ENCODE measurements at places on chromosomes 12 and 14.

DNA sequence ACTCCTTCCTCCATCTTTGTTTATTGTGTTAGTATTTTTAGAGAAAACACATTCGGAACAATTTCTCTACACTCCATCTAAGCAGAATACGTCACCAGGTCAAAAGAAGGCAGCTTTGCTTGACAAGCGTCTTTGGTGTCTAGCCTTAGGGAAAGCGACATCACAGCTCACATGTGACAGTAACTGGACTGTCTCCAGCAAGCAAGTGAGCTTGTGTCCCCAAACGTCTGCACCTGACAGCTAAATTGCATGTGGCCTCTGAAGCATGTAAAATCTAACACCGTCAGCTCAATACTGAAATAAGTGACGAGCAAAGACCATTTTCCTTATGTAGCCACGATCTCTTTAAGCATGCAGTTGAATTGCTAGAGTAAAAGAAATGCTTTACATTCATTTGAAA is 509.8 kb downstream of the GLT1D1 start:
- no peak for DNase-seq

DNA sequence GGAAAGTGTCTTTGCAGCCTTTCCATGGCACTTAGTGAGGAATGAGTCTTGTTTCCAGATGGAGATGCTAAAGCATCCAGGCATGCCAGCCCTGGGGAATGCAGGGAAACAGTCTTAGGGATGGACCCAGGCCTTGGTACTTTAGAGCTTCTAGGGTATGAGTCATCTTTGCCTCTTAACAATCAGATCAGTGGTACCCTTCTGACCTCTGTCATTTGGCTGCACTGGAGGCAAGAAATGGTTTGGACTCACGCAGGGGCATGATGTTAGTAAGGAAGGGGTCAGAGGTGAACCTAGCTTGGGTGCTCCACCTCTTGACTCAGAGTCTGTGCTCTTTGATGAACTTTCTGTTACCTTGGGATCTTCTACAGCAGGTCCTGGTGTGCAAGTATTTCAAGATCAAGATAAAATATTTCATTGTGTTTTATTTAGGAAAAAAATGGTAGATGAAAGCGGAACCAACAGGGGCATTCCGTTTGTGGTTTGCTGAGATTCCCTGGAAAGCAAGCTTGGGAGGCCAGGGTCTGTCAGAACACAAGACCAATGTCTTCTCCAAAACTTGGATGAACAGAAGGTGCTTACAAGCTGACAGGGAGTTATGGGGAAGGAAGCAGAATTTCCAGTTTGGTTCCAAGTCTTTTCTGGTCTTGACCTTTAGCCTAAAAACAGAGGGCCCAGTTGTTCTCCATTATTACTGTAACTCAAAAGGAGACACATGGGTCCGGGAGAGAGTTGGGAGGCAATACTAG is 216.2 kb downstream of the ZFP36L1 start:
- DNase-seq = no peak

- DNase-seq = no peak
Measured at GRCh38 chr12:108315486-108316105, 23.5 kb downstream of the CMKLR1 start.

GRCh38 chr12:7096979-7097378 is 4.7 kb upstream of the C1R start:
- no peak for DNase-seq

GRCh38 chr12:63445224-63445880 is 222.9 kb downstream of the DPY19L2 start:
- no peak for DNase-seq

DNA sequence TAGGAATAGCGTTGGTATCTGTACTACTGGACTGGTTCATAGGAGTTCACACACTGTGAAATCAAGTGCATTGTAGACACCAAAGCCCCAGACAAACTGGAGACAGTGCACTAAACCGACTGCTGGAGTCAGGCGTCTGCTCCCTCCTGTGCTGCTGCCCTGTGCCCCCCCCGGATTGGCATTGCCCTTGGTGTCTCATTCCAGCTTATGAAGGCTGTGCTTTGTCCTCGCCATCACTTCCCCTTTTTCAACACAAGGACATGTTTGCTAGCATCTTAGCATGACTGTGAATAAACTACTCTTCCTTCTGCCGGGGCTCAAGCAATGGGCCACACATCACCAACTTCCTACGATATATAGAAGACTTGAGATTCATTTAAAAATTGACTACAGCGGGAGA is 84.0 kb downstream of the TMCC3 start:
- peak; percentile 35 for DNase-seq

DNA sequence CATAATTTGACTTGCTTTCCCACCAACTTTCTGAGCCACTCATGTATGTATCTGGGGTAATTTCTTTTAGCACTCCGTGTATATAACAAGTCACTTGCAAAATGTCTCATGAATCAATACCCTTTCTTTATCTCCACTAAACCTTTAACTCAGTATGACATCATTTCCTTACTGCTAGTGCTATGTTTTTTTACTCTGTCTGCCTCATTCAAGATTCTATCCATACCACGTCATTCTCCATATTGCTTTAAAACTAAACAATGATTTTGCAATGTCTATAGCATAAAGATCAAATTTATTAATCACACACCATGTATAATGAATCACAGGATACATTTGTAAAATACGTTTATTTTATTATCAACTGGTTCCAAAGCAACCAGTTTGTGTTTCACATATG is 178.2 kb downstream of the PIK3C2G start:
- no peak for DNase-seq

DNA sequence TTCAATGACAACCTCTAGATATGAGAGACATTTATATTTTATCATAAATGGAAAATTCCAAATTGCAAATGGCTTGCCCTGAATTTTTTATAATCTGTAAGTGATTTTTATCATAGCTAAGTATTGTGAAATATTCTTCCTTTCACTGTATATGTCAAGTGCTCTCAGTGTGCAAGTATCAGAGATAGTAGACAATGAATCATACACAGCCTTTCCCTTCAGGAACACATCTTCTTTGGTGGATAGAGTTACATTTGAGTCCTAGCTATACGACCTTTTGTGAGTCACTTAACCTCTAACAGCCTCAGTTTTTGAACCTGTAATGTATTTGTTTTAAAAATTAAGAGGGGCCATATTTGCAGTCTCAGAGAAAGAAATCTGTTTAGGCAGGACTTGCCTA is 350.7 kb upstream of the SEL1L start:
- DNase-seq = no peak

- DNase-seq = peak; percentile 55
Measured at GRCh38 chr12:12266873-12267741, at the start of gene LRP6. TSS of gene LRP6 (minus strand) at chr12:12267044. CDS start at chr12:12266735, 309 bp downstream.

DNA sequence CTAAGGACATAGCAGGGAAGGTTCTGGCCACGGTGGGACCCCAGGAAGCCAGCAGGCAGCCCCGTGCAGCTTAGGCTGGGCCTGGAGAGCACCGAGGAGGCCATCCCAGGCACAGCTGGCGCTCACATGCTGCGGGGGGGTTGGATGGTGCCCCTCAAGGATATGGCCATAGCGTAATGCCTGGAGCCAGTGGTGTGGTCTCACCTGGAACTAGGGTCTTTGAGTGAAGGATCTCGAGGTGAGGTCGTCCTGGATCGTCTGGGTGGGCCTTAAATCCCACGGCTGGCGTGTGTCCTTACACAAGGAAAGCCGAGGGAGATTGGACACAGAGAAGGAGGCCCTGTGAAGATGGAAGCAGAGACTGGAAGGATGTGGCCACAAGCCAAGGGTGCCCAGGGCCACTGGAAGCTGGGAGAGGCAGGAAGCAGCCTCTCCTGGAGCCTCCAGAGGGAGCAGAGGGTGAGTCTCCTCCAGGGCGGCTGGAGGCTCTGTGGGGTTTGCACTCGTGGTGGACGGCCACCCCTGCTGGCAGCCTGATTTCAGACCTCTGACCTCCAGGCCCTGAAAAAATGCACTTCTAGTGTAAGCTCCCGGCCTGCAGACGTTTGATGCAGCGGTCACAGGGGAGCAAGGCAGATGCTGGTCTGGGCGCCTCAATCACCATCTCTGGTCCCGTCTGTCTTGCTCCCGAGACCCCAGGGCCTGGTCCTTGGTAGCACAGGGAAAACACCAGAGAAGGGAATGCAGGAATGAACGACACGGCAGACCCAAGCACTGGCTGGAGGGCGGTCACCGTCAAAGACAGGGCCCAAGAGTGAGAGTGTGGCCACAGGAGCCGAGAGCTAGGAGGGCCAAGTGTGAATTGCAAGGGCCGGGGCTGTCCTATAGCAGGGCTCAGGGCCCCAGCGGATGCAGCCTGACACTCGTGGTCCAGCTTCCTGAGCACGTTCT is 218.6 kb downstream of the KIF26A start:
- no peak for DNase-seq

GRCh38 chr12:95151821-95152220 is 65.4 kb downstream of the FGD6 start:
- DNase-seq = no peak

DNA sequence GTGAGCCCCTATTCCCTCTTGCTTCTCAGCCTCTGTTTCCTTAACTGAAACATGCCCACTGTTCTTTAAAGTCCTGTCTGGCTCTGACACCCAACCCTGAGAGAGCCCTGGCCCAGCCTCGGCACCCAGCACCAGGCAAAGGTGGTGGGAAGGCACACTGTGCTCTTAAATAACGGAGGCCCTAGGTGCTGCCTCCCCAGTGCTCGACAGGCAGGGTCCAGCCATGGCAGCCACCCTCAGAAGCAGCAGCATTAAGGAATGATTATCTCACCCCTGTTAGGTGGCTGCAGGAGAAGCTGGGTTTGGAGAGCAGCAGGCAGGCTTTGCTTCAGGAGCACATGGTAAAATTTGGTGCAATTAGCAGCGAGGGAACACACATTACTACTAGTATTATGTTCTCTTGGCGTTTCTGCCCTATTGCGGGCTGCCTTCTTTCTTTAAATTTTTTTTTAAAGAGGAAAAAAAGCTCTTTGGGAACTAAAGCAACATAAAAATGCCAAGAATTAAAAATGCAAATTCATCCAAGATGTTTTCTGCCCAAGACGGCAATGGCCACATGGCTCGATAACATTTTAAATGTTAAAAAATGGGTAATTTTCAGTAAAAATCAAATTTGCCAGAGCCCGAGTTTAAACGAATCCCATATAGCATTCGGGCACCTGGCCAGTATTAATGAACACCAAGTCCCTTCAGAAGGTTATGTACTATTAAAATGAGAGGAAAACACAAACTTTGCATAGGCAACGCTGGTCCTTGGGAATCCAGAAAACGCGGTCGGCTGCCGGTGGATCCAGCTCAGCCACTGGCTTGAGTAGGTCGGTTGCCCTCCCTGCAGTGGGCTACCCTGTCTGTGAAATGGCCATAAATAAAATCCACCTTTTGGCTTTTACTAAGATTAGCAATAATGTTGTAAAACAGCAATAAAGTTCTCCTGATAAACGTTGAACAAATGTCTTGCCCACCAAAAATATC is 152.2 kb downstream of the BCL11B start:
- no peak for DNase-seq

DNA sequence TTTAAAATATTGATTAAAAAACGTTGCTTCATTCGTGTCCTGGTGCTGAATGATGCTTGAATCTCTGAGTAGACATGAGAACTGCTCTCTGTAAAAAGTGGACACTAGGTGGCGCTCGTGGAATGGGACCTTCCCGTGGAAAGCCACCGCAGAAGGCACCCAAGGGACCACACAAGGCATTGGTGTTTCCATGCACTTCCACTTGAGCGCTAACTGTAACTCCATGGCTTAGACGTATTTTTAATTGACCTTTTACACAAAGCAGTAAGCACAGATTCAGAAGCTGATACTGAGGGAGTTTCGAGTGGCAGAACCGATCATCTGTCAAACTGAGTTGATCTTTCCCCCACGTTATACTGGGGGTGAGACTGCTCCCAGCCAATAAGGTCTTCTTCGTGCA is 135.3 kb downstream of the PRKCH start:
- peak; percentile 82 for DNase-seq

GRCh38 chr12:3022411-3022810 is 54.8 kb upstream of the TSPAN9 start:
- DNase-seq = no peak

DNA sequence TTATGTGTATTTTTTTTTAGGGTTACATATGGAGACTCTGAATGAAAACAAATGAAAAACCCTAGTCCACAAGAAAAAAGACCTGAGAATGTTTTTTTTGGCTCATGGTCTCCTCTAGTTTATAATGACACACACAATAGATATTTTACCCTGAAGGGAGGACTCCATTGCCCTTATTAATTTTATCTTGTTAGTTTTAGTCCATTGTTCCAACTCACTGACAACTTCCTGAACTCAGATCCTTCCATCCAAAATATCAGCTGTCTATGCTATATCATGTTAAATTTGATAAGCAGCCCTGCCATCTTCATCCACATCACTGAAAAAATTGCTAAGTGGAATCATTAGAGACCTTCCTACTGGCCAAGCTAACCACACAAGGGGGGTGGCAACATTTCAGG is 232.1 kb downstream of the MON2 start:
- DNase-seq = no peak

DNA sequence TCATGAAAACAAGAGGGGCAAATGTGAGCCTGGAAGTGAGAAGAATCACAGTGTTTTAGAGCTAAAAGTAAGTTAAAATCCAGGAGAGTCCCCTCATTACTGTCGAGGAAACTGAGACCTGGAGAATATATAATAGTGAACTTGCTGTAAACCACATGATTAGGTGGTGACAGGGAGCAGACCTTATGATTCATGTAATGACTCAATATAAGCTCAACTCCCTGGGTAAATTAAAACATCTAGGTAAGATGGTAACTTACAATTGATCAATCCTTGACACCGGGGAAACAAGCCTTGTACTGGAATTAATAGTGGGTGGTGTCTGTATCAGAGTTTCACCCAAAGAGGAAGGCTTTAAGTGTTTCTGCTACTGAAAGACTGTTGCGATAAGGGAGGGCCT is 269.3 kb downstream of the SNAPC1 start:
- no peak for DNase-seq

- no peak for DNase-seq
Measured at GRCh38 chr14:65180725-65181025, 78.4 kb upstream of the MAX start.

GRCh38 chr14:65348137-65348536 is 64.4 kb upstream of the FUT8 start:
- no peak for DNase-seq

DNA sequence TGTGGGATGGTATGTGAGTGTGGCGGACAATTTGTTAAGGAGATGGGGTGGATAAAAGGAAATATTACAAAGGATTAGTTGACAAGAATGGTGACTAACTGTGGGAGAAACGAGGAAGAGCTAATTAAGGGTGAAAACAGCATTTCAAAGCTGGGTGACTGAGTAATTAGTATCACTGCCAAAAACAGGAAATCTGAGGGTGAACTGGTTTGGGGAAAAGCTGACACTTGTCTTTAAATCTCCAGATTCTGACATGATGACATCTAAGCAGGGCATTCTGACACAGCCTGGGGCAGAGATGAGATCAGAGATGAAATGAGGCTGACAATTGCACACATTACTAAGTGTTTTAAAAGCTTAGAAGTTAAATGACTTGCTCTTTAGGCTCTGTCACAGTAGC is 42.4 kb upstream of the CCDC175 start:
- DNase-seq = no peak

- DNase-seq = peak; percentile 87
Measured at GRCh38 chr14:35406506-35407305, 2.2 kb upstream of the NFKBIA start.

GRCh38 chr14:91653451-91653850 is 78.4 kb downstream of the CATSPERB start:
- DNase-seq = no peak

- DNase-seq = no peak
Measured at GRCh38 chr14:56963381-56963780, 153.1 kb upstream of the OTX2 start.

- no peak for DNase-seq
Measured at GRCh38 chr12:124489915-124490583, 77.4 kb downstream of the NCOR2 start.
